ENCODE measurements at places on chromosomes 1 and 21.

DNA sequence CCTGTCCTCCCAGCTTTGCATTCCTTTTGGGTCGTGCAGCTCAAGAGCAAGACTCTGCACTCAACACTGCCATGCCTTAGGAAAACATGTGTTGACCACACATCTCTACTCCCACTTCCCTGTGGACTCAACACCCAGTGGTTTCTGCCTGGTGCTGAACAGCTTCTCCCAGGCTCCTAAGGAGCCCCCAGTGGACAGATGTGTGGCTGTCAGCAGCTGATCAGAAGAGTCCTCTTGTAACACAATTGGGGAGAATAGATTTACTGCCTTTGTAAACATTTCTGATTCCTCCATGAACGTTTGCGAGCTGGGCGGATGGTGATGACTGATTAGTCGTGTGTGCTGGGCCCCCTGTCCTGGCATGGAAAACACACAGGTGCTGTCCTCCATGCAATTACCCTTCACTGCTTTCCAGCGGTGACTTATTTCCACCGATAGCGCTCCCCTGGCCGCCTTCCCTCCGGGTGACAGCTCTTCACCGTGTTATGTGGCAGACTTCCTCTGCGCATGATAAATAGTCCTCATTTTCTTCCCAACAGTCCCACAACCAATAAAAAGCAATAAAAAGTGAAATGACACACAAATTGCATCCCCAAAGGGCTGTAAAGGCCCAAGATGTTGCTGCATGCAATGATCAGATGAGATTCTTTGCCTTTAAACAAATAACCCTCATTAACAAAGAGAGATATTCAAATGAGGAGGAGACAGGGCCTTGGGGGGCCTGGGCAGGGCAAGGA, 249.4 kb upstream of the AJAP1 start:
- DNase-seq: no peak

DNA sequence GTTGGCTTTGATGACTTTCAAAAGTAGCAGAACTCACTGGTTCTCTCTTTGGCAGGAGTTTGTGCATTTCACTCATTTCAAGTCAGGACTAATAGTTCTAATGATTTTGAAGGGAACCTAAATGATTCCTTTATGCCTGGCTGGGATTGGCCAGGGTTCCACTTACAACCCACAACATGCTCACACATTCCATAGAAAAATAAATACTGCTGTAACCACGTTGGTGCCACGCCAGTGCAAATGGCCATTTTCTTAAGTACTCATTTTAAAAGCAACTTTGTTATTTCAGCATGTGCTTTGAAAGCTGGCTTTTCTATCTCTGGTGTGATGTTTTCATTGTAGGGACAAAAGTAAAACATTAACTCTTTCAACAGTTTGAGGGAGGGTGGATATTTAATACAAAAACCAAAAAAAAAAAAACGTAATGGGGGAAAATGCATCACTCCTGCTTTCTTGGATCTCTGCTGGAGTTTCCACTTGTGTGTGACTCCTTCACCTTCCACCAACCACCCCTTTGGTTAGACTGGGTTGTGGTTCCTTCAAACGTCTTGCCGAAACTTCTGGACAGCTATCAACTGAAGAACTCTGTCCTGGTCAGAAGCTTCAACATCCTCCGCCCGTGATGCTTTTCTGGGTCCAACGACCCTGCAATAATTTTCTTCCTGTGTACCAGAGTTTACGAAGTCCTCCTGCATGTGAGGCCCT, 300.4 kb upstream of the RUNX1 start:
- no peak for DNase-seq

- DNase-seq: no peak
These were observed 285.0 kb upstream of the NFIA start for GRCh38 chr1:60797351-60797750.

DNA sequence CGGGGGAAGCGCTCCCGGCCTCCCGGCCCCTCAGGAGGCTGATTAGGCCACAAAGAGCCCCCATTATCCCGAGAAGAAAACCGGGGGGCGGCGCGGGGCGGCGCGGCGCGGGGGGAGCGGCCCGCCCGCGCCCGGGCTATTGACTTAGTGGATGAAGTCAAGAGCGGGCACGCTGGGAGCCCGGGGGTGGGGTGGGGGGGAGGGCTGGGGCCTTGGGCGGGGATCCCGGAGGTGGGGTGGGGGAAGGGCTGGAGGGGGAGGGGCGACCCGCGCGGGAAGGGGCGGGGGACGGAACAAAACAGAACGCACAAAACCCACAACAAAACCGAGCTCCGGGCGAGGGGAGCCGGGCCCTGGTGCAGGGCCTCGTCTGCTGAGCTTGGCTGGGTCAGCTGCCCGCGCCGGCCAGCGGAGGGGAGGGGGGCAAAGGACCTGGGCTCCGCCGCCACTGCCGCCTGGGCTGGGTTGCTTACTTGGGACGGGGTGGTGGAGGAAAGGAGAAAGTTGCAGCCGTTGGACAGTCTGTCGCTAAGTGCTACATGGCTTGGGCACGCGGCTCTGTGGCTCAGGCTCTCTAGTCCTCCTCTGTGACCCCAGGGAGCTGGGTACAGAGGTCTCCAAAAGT, 16.3 kb downstream of the PAX7 start:
- DNase-seq: no peak

DNA sequence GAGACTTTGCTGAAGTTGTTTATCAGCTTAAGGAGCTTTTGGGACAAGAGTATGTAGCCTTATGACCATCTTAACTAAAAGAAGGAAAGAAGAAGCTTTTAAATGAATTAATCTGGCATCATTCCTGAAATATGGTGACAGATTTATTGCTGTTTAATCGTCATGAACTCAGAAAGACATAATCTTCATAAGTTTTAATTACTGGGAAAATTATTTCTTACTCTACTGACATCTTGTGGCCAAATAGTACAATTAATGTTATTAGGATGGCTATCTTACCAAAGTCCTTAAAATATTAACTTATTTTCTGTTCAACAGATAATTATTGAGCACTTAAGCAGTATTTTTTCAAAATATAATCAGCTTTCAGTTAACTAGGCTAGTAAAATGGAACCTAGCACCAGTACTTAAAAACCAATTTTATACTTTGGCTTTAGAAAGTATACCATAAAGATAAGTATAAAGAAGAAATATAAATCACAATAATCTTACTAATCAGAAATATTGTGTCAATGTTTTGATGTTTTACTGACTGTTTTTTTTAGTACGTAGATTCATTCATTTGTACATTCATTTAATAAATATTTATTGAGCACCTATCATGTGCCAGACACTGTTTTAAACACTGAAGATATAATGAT, 34.7 kb upstream of the GPR25 start:
- DNase-seq: no peak

DNA sequence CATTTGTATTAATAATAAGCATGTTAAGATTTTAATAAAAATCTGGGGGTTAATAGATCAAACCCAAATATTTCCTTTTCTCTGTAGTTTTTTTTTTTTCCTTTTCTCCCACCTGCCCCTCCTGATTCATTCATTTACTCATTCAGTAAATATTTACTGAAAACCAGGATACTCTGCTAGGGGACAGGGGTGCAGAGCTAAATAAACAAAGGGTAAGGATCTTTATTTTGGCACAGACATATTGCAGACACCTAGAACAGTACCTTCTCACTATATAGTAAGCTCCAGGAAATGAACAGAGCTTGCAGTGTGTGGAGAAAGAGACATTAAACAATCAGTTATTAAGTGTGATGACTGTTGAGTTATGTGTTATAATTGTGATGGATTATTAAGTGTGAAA, 60.9 kb downstream of the AK5 start:
- no peak for DNase-seq

DNA sequence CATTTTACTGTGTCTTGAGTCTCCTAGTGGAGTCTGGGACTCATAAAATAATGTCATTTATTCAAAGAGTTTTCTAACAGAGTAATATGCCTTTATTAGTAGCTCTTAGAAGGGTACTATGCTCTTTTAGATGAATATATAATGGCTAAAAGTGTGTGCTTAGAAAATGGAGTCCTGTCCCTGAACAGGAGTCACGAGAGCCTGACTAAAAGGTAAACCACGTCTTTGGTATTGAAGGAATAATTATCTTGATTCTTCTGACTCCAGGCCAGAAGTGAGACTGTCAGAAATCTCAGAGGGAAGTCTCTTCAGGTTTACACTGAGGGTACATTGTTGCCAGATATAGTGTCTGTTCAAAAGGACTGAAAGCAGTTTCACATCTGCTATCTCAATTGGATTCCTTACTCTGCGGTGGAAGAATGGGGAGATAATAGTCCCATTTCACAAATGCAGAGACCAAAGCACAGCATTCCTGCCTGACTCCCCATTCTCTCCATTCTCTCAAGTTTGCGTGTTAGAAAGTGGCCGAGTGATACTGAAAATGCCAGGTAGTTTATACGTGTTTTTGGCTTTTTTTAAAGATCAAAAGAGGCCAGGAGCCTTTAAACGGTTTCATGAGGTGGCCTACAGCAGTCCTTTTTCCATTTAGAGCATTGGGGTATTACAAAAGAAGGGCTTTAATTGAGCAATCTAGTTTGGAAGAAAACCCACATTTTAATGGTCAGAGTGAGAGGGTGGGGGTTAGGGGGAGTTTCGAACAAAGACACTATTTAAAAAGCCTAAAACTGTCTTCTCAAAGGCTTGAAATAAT, 176.6 kb downstream of the VPS13D start:
- DNase-seq: peak; percentile 48

DNA sequence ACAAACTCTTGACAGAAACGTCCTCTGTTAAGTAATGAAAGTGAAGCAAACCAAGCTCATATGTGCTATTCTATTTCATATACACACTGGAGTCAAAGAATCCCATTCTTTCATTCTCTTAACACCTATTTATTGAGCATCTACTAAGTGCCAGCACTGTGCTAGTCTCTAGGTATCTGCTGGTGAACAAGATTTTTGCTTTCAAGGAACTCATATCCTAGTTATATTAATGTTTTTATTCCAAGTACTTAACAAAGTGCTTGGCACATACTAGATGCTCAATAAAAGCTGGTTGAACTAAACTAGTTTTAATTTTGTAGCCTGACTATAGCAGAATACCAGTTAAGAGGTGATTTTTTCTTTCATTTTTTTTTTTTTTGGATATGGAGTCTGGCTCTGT, 3.6 kb upstream of the RNF2 start:
- DNase-seq: no peak

DNA sequence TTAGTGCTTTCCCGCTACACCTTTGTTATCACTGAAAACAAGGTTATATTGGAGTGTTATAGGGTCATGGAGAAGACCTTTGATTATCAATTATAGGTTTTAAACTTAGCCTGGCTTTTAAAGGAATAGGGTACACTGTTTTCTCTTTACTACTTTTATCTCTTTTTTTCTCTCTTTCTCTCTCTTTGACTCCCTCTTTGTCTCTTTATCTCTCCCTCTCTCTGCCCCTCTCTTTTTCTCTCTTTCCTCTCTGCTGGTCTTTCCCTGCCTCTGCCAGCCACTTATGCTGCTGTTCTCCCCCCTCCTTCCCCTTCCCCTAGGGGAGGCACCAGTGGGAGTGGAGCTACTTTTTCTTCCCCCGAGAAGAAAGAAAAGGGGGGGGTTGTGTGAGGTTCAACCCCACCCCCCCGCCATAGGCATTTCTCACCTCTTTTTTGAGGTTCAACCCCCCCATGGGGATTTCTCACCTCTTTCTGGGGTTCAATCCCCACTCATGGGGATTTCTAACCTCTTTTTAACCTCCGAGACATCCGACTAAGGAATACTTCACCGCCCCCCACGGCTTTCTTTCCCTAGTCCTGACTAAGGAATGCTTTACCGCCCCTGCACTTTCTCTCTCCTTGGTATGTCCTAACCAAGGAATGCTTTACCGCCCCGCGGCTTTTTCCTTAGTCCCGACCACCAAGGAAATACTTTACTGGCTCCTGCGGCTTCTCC, 17.2 kb upstream of the ZBTB8B start:
- no peak for DNase-seq

Data from Ammon's horn (tissue), 1 donor.